ENCODE measurements at places on chromosomes 3 and 15.

GRCh38 chr15:69526081-69527061, 73.8 kb downstream of the RPLP1 start:
- DNase-seq, result no peak

- no peak for DNase-seq
Observed at GRCh38 chr3:182220471-182220870, 508.7 kb downstream of the SOX2 start.

DNA sequence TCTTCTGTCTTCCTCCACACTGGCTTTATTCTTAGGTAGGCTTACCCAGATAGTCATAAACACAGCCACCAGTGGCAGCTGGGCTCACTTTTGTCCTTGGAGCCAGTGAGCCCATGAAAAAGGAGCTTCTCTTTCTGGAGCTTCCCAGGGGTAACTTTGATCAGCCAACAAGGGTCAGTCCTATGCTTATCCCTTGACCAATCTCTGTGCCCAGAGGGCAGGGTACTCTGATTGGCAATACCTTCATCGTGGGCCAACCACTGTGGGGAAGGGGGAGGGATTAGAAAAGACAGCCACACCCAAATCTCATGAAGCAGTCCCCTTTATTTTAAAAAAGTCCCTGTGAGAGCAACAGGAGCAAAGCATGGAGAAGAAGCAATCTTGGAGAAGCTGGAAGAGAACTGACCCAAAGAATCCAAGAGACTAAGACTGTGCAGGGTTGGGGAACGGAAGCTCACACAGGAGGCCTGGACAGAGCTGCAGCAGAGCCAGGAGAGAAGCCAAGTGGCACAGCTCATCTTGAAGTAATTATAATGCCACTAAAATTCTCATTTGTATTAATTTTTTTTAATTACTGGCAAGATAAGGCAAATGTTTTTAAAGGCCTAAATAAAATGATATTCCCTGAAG, 70.4 kb downstream of the SSUH2 start:
- no peak for DNase-seq

DNA sequence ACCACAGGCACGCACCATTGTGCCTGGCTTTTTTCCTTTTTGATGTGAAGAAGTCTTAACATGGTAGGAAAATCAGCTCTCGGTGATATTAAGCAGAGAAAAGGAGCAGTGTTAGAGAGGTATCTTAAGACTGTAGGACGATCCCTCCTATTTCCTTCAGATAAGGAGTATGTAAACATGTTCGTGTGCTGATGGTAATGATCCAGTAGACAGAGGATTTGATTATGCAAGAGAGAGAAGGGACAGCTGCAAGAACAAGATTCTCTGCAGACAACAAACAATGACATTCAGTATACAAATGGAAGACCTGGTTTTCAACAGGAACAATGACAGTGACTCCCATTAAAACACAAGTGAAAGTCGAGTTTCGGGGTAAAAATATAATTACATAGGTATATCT, 95.1 kb upstream of the MELTF start:
- DNase-seq, result no peak

- no peak for DNase-seq
Observed at GRCh38 chr3:185200639-185201038, 47.8 kb upstream of the C3orf70 start.

Data from activated naive CD4-positive, alpha-beta T cell treated with anti-CD3 and anti-CD28 coated beads, Interleukin-2, amount 50 U/mL, for 72 hours (primary cell).